ENCODE measurements at places on chromosomes 5 and 9.
A peak's percentile ranks its signal among the peaks of the same experiment; 100 is the strongest.

DNA sequence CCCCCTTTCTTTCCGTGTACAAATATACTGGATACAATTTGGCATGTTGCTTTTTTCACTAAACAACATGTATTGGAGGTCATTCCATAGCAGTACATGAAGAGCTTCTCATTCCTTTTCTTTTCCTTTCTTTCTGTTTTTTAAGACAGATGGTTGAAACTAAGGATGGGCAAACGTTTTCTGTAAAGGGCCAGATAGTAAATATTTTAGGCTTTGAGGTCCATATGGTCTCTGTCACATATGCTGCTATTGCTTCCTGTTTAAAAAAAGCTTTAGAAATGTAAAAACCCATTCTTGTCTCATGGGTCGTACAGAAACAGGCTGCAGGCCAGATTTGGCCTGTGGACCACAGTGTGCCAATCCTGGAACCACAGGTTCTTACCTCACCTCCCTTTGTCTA, 160.1 kb downstream of the ACER2 start:
- DNase-seq, result no peak

- DNase-seq, result no peak
Observed at GRCh38 chr5:935510-936084, 42.9 kb downstream of the TRIP13 start.

DNA sequence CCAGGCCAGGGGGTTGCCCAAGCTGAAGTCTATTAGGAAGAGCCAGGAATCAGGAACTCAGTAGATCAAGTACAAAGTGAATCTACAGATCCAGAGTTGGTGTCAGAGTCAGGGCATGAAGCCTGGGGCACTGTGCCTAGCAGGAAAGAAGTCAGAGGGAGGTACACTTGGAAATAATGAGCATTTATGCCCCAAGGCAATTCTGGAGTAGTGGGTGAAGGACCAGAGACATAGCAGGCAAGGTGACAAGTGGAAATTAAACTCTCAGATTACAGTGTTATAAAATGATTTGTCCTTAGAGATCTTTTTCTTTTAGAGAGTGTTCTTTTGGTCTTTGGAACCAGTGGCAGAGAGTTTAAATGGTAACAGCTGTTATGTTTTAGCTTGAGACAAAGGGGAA, 138.0 kb downstream of the ADAMTSL1 start:
- no peak for DNase-seq

DNA sequence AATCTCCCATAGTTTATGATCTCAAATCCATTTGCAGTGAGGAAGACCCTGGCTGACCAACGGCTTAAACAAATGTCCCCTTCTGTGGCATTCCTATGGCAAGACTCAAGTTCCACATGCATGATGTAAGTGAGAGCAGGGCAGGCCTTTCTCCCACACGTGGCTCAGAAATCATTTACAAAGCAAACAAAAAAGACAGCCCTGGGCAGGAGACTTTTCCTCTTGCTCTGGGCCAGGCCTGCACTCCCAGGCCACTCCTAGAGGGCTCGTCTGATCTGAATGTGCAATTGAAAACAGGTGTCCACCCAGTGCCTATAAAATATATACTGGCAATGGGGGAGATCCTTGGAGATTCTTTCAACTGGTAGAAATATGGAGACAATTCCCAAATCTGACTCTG, 123.1 kb downstream of the DMRT2 start:
- peak; percentile 12 for DNase-seq

DNA sequence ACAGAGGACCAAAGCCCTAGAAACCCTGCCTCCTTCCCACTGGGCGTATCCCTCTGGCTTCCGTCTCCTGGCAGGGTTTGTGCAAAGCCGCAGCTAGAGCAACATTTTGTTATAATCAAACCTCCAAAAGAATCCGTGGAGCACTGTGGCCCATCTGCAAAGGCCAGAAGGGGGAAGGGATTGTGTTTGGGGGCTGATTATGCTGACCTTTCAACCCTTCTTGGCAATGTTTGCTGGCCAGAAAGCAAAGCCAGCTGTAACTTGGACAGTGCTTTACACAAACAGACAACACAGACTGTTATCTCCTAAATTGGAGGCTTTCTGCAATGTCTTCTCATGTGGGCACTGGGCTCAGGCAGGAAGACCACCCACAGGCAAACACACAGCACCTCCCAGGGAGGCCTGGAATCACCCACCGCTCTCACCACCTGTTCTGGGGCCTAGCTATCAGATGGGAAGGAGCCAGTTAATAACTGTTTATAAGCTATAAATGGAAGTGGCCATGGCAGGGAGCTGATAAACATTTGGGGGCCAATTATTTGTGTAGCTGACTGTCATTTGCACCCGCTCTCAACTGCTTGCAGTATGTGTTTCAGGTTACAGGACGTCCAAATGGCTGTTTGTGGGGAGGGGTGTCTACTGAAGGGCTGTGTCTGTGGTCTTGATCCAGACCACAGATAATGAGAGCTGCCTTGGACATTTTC, 121.6 kb upstream of the ERCC6L2 start:
- DNase-seq, result no peak

DNA sequence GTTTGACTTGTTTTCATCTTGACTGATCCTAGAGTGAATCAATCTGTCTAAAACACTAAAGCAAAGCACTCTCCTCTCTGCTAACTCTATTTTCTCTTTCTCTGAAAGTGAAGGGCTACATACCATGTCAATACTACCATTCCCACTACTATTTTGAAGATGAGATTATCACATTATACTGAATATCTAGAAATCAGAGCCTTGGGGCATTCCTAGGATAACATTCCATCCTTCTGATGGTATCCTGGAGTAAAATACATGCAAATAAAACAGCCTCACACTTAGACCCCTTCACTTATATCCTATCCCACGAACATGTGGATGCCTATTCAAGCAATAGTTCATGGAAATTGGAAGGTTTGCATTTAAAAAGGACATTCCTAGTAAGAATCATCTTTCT, 309.3 kb upstream of the ACTBL2 start:
- no peak for DNase-seq

GRCh38 chr5:38827525-38827924, 18.3 kb upstream of the OSMR start:
- no peak for DNase-seq

GRCh38 chr5:146765089-146765832, 113.3 kb downstream of the PPP2R2B start:
- no peak for DNase-seq

DNA sequence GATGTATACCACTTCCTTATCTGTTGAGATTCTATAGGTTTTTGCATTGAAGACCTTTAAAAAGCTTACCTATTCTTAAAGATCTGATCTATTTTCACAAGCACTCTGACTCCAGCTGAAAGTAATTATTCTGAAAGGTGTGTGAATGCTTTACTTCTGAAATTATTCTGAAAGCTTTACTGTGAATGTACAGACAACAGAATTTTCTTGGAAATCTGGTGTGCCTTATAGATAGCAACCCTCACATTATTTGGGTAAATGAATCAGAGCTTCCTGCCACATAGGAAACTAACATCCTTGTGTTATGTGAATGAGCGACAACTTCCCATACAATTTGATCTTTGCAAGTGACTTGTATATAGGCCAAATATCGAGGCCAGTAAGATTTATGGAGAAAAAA, 6.5 kb downstream of the CDO1 start:
- no peak for DNase-seq

- DNase-seq, result no peak
Observed at GRCh38 chr5:153797484-153797883, 241.2 kb downstream of the FAM114A2 start.

- peak; percentile 82 for DNase-seq
Observed at GRCh38 chr5:135565725-135566421, 12.9 kb downstream of the CXCL14 start.

GRCh38 chr5:73312146-73312871, 136.3 kb downstream of the FOXD1 start:
- DNase-seq, result no peak

- no peak for DNase-seq
Observed at GRCh38 chr9:14081745-14082144, 232.2 kb downstream of the NFIB start.

DNA sequence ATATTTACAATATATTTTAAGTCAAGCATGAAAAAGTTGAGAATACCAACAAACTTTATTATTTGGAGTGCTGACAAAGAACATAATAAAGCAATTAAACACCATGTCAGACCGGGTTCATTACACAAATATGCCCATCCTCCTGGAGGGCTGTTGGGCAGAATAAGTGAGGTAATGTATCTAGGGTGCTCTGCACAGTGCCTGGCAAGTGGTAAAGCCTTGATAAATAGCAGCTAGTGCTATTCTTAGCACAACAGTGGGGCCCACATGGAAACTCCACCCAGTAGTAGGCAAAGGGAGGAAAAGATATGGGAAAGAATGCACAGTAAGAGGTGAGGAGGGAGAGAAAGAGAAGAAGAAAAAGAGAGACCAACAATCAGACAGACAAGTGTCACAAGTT, 97.7 kb downstream of the SLC1A3 start:
- DNase-seq, result no peak

DNA sequence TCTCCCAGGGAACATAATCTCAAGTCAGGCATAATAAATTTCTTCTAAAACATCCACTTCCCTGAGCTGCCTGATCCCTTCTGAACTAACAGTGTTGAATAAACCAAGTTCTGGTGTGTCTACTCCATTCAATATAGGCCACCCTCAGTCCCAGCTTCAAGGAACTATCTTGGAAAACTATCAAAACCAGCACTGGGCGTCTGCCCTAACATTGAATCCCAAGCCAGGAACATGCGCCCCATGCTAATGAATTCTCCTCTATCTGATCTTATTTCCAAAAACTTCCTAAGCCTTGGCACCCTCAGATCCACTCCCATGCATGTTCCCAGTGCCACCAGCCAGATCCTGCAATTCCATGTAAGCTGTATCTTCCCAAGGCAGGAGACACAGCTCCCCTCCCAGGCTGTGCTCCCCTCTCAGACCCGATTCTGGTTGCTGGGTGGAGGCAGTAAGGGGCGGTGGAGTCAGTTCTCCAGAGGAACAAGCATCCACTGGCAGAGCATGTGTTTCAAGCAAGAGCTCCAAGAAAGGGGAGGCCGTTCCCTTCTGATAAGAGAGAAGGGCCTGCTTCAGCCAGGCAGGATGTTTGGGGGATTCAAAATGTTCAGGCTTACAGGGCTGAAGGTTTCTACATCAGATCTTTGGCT, 13.1 kb upstream of the FOXI1 start:
- DNase-seq, result no peak

GRCh38 chr5:134569758-134570364, 44.4 kb downstream of the JADE2 start:
- no peak for DNase-seq

GRCh38 chr5:88488561-88488960, 219.9 kb upstream of the TMEM161B start:
- DNase-seq, result no peak

DNA sequence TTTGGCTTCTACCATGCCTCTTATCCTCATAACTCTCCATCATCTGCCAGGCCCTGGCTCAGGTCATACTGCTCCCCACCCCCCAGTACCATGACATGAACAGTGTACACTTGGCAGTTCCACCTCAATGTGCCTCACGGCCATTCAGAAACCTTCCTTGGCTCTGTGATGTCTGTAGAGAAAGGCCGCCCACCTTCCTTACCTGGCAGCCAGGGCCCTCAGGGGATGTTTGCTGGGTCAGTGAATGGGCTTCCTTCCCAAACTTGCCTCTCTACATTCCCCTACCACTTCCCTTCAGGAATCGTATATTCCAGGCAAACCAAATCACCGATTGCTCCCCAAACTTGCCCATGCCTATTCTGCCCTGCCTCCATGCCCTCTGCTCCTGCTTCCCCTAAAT, 101.1 kb downstream of the PSD2 start:
- no peak for DNase-seq

DNA sequence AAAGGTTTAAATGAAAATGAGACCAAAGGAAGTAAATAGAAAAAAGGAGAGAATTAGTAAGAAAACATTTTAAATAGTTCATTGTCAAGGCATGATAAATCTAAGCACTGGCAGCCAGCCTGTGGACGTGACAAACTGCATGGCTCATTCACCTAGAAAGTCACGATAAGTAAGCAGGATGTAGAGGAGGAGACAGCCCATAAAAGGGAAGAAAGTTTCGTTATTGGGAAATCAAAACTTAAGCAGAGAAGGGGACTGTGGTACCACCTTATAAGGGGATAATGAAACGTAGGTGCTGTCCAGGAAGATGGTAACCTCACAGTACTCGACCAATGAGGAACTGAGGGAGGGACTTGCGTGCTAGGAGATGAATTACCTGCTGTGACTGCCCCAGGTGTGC, 494.5 kb upstream of the GRAMD2B start:
- DNase-seq, result no peak

GRCh38 chr5:1497795-1498622, 25.8 kb downstream of the LPCAT1 start:
- no peak for DNase-seq

DNA sequence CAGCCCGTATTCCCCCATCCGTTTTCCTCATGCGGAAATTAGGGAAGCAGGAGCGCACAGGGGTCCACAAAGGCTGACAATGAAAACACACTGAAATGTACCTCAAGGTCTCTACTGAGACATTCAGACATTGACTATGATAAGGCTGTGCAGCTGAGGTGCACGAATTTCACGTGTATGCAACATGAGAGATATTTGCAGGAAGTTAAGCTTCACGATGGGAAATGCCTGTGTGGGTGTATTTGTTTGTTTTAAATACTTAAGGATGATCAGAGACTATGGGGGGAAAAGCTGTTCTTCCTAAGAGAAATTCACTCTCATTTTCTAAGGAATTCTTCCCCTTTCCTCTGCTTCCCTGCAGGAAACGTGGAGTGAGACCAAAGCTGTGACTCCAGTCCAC, 2.6 kb upstream of the SPATA31E1 start:
- DNase-seq, result no peak

DNA sequence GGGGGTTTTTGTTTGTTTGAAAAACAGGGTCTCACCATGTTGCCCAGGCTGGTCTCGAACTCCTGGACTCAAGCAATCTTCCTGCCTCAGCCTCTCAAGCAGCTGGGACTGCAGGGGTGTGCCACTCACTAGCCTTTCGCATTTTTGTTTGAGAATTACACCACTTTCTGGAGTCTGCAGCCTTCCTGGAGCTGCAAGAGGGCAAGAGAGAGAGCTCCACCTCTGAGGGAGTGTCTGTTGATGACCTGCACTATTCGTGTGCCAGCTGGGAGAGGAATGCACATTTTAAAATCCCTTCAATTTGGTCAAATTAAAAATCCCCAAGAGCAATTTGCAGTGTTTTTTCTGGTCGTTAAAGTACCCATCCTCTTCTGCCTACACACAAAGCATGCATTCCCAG, 5.0 kb upstream of the CKMT2 start:
- no peak for DNase-seq

- no peak for DNase-seq
Observed at GRCh38 chr9:14870090-14870489, 40.1 kb downstream of the FREM1 start.

GRCh38 chr9:102985162-102985895, 9.8 kb upstream of the CYLC2 start:
- DNase-seq, result no peak

- DNase-seq, result no peak
Observed at GRCh38 chr5:158937381-158937952, 162.2 kb downstream of the EBF1 start.

All from T47D (cell line).